ENCODE measurements at places on chromosomes 5 and 9.

DNA sequence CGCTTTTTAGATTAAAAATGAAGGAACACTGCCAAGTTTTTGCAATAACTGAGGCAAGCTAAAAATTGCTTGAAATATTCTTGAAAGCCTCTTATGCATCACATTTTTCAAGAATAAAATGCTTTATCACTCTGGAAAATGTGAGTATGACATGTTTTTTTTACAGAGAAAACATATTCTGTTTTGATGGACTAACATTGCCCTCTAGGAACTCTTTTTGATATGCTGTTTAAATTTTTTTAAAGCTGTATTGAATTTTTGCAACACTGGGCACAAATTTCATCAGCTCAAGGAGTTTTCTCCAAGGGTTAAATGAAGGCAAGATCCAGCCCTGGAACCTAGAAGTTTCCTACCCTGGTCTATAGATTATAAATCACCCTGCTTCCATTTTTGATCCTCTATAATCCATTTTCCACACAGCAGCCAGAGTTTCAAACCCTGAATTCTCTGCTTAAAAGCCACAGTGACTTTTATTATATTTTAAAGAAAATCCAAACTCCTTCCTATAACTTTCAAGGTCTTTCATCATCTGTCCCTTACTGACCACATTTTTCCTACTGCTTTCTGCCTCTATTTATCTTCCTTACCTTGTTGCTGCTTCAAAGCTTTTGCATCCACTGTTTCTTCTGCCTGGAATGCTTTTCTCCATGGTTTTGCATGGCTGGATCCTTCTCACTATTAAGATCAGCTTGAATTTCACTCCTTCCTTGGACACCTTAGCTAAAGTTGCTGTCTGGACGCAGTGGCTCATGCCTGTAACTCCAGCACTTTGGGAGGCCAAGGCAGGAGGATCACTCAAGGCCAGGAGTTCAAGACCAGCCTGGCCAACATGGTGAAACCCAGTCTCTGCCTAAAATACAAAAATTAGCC lies 60.9 kb downstream of the IL31RA start:
- DNase-seq = no peak

- no peak for DNase-seq
These were observed 41.7 kb upstream of the CLK4 start for GRCh38 chr5:178668579-178668978.

GRCh38 chr5:102718819-102719218 lies 36.3 kb upstream of the PAM start:
- no peak for DNase-seq

GRCh38 chr5:42720251-42720650 lies 36.4 kb upstream of the CCDC152 start:
- no peak for DNase-seq
